ENCODE measurements at places on chromosomes 13 and 19.

DNA sequence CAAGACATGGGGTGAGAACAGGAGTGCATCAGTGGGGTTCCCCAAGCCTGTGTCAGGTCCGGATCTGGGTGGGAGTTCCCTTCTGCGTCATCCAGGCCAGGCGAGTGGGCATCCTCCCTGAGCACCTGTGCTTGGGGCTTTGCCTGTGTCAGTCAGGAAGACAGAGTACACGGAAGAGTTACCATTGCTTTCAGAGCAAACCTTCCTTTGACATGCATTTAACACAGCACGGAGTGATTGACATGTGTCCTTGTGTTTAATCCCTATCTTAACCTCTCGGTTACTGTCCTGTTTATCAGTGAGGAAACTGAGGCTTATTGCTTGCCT is 47.6 kb downstream of the CAPN12 start:
- no peak for DNase-seq

DNA sequence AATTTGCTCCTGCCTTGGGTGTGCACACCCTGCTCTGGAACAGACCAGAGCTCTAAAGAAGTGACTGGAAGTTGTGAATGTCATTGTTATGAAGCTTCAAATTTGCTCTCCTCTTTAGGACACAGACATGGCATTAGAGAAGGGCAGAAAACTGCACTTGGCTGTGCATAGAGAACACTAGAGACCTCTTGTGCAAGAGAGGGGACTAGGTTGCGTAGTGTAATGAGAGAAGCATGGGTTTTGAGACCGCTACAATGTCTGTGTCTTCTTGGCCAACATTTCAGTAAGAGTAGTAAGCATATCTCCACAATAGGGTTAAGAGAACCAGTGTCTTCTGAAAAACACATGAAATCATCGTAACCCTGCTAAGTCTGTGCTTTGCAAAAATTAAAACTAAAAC is 423.3 kb downstream of the SPRY2 start:
- no peak for DNase-seq

- no peak for DNase-seq
Observed at GRCh38 chr13:24644036-24644435, 36.2 kb upstream of the ATP12A start.

GRCh38 chr19:49497047-49497788 is 984 bp downstream of the RPS11 start:
- no peak for DNase-seq

DNA sequence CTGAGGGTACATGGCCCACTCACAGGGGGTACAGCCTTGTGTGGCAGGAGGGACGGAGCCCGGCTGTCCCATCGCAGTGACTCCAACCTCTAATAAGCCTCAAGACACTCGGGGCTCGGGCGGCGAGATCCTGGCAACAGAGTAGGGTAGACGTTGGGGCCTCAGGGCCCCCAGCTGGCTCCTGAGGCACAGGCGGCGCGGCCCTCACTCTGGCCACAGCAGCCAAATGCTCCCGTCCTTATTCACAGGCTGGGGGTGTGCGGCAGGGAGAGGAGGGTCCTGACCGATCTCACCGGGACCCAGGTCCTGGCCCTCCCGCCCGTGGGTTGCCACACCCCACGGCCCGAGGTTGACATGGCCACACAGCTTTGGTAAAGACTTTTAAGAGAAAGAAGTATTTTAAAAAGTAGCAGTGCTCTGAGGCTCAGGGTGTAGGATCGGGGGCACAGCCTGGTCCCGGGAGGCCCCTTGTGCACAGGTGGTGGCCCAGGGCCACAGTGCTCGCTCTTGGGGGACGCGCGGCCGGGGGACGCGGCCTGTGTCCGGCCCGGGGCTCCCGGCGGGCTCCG is 7.6 kb downstream of the SLC39A3 start:
- no peak for DNase-seq

DNA sequence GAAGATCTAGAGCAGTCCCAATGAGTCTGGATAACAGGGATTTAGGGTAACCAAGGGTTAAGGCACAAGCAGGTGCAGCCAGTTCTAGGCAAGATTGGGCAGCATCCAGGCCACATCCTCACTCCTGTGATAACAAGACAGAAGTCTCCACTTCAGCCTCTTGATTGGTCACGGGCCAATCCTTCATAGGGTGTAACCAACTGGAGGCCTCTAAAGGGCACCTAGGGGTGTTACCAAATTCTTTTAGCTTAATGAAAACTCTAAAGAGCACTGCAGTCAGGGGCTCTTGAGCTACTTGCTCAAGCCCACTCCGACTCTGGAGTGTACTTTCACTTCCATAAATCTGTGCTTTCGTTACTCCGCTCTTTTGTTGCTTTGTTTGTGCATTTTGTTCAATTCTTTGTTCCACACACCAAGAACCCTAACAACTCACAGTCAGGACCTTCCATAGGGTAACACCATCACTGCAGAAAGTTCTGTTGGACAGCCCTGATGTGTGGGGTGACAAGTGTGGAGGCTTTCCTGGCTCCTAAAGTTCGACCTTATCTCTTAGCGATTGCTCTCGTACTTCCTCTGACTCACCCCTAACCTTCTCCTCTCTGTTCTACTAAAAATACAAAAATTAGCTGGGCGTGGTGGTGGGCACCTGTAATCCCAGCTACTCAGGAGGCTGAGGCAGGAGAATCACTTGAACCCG is 36.1 kb downstream of the ZSWIM9 start:
- no peak for DNase-seq

GRCh38 chr19:19823916-19824315 is 2.4 kb upstream of the ZNF506 start:
- no peak for DNase-seq

DNA sequence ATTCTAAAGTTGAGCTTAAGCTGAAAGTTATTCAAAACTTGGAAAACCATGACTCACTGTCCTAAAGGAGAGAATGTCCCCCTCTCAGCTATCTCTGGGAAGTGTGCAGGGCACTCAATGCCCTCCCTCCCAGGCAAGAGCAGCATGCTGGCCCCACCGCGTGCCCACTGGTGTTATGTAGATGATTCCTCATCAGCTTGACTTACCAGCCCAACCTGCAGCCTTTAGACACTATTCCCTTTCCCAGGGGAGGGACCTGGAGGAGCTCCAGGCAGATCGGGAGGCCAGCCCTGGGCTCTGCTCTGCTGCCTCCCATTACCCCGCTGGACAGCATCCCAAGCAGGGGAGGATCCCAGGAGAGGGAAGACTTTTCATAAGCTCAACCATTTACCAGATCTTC is 124.6 kb downstream of the FGF14 start:
- no peak for DNase-seq

- no peak for DNase-seq
Observed at GRCh38 chr13:46575301-46575771, 22.4 kb downstream of the LRCH1 start.

DNA sequence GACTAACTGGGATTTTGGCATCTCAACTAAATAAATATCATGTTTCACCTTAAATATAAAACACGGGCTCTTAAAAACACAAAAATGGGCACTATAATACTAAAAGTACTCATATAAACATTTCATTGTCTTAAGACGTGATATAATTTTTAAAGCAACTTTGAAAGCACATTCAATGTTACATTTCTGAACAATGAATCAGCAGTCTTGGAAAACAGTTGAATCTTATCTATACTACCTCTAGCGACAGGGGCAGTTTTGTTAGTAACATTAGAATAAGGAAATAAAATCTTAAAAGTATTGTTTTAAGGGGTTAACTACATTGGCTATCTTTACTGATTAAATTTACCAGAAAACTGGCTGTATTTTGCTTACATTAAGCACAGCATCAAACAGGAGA is 156.9 kb downstream of the UGGT2 start:
- no peak for DNase-seq

DNA sequence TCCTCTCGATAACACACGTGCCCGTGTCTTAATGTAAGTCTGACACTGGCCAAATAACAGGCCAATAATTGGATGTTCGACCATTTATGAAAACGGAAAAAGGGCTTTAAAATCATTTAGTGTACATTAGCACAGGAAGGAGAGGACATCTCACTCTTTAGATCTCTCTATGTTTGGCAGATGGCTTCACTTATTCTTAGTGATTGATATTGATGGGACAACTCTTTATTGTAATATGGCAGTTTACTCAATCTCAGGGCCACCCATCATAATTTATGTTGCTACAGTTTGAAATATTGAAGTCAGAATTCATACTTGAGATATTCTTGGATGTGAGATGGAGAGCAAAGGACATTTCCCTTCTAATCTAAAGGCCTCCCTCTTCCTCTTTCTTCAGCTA is 430.7 kb upstream of the ARGLU1 start:
- DNase-seq, result no peak

DNA sequence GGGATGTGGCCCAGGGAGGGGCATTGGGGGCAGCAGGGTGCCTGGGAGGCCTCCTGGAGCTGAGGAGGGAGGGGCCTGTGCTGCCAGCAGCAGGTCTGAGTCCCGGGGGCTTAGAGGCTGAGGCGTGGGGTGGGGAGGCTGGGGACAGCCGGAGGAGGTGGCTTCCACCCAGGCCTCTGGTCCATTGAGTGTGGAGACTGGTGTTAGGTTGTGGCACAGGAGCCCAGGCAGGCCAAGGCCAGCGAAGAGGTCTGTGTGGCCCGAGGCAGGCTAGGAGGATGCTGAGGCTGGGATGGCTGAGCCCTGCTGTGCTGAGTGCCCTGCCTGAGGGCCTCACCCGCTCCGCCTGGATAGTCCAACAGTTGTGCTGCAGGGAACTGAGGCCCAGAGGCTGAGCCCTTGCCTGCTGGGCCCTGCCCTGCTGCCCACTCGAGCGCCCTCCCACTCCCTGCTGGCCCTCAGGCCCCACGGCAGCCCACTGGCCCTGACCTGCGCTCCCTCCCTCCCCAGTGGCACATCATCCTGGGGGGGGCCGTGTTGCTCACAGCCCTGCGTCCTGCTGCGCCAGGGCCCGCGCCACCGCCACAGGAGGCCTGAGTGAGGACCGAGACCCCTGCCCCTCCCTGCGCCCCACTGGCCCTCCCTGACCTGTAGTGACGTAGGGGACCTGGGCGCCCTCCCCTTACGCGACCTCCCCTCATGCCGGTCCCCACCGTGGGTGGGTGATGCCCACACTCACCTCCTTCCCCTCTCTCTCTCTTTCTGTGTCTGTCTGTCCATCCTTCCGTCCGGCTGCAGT is 4.9 kb upstream of the GARIN5A start:
- DNase-seq, result no peak

GRCh38 chr13:75217949-75218348 is 264.0 kb downstream of the TBC1D4 start:
- DNase-seq, result no peak

- no peak for DNase-seq
Observed at GRCh38 chr19:13210941-13211340, 60.7 kb downstream of the IER2 start.

GRCh38 chr13:108494991-108495645 is 134.3 kb upstream of the MYO16 start:
- DNase-seq, result no peak

- no peak for DNase-seq
Observed at GRCh38 chr13:49869519-49869918, 66.6 kb downstream of the SPRYD7 start.

GRCh38 chr19:23908165-23908564 is 6.5 kb upstream of the ZNF726 start:
- no peak for DNase-seq

- DNase-seq, result no peak
Observed at GRCh38 chr19:1274852-1275259, 474 bp upstream of the FAM174C start.

DNA sequence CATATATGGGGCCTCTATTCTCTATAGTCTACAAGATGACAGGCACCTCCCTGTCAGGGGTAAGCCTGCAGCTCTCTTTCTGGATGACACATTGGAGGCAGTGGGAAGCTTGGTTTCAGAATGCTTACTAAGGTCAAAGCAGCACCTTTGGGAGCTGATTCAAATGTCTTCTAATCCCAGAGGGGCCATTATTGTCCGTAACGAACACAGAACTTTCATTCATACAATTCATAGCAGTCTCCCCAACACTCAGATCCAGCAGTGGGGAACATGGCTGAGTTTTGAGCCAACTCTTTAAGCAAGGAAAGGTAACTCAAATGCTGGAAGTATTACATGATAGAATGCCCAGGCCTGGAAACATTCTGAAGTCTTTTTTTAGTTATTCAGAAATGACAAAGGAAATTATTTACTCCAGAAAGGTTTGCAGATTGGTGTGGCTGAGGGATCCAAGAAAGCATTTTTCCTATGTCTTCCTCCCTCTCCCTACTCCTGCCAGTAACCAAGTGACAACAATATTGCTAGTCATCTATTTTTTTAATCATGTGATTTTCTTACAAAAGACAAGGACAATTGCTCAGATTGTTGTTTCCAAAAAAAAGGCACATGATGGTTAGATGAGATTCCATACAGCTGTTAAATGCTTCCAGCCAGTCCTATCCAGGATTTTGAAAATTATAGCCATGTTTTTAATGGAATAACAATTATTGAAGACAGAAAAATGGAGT is 118.7 kb downstream of the FOXO1 start:
- DNase-seq, result no peak

- DNase-seq, result no peak
Observed at GRCh38 chr19:28633319-28634018, 579.5 kb downstream of the UQCRFS1 start.

DNA sequence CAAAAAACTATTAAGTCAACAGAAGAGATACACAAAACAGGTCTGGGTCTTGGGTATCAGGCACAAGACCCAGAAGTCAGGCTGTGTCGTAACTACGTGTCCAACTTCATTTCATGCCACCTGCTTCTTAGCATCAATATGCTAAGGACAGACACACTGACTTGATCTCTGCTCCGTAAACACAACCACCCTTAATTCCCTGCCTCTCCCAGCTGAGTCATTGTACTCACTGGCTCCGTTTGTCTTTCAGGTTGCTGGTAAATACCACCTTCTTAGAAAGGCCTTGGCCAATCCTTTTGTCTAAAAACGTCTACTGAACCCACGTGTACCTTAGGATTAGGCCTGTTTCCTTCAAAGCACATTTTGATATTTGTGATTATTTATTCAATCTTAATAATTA is 726.2 kb downstream of the PCDH9 start:
- DNase-seq, result no peak

GRCh38 chr13:48299591-48299990 is 4.0 kb upstream of the RB1 start:
- no peak for DNase-seq

GRCh38 chr13:113360446-113360845 is 3.5 kb downstream of the GRTP1 start:
- DNase-seq, result peak; percentile 38

Data from activated naive CD4-positive, alpha-beta T cell treated with anti-CD3 and anti-CD28 coated beads, Interleukin-2, amount 50 U/mL, for 72 hours (primary cell).